Suppressor macrophage treated with lipopolysaccharide for 4 hours (primary cell): ENCODE measurements at places on chromosomes 6 and 20.

GRCh38 chr6:46103441-46104115 is 26.2 kb upstream of the ENPP4 start:
- no peak for DNase-seq

DNA sequence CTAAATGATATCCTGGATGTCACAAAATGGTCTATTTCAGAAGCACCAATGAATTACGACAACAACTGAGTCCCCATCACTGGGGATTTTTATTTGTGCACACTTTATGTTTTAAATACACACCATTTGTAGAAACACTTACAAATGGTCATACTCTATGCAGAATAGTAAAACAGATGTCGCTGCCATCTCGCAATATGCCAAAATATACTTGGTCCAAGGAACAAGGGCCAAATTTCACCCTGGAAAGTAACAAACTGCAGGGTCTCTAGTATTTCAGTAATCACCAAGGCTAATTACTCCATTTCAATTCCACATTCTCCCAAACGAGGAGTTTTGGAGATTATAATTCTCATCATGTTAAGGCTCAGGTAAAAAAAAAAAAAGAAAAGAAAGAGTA is 215.2 kb downstream of the LMBRD1 start:
- no peak for DNase-seq

- no peak for DNase-seq
Observed at GRCh38 chr6:166543603-166544295, 42.7 kb downstream of the RAMACL start.

DNA sequence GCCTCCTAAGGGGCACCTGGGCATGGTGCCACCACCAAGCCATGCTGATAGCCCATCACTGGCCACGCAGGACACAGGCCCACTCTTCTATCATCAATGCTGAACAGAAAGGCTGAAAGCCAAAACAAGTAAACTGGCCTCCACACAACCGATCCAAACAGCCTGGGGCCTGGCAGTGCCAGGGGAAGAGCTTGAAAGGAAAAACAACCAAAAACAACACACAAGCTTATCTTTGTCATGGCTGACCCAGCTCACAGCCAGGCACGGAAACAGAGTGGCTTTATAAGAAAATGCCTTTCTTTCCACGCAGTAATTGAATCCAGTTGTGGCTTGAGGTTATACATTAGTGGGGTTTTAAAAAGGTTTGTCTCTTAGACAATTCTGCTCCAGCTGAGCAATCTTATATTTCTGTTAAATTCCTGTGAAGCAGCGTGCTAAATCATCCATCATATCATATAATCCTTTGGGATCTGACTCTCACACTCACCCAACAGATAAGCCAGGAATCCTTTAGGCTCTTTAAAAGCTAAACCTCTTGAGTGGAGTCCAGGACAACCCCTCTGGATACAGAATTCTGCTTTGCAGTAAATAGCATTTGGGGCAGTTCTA is 65.4 kb upstream of the SLC22A16 start:
- no peak for DNase-seq

DNA sequence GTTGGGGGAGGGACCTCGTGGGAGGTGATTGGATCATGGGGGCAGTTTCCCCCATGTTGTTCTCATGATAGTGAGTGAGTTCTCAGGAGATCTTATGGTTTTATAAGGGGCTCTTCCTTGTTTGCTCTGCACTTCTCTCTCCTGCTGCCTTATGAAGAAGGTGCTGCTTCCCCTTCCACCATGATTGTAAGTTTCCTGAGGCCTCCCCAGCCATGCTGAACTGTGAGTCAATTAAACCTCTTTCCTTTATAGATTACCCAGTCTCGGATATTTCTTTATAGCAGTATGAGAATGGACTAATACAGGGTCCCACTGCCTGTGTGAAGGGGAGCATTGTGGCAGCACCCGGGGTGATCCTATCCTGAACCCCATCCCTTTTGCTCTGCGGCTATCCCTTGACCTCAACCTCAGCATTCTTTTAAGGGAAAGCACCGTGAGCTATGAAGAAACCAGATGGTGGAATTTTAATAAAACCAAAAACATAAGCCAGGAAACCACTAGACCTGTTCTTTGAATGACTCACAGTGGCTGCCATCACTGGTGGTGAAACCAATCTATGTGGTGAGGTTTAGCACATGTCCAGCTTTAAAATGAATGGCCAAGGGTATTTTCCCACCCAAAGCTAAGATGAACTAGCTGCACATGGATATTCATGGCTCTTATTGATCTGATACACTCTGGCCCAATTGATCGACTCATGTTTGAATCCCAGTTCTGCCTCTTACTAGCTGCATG is 62.2 kb downstream of the ZDHHC14 start:
- no peak for DNase-seq

DNA sequence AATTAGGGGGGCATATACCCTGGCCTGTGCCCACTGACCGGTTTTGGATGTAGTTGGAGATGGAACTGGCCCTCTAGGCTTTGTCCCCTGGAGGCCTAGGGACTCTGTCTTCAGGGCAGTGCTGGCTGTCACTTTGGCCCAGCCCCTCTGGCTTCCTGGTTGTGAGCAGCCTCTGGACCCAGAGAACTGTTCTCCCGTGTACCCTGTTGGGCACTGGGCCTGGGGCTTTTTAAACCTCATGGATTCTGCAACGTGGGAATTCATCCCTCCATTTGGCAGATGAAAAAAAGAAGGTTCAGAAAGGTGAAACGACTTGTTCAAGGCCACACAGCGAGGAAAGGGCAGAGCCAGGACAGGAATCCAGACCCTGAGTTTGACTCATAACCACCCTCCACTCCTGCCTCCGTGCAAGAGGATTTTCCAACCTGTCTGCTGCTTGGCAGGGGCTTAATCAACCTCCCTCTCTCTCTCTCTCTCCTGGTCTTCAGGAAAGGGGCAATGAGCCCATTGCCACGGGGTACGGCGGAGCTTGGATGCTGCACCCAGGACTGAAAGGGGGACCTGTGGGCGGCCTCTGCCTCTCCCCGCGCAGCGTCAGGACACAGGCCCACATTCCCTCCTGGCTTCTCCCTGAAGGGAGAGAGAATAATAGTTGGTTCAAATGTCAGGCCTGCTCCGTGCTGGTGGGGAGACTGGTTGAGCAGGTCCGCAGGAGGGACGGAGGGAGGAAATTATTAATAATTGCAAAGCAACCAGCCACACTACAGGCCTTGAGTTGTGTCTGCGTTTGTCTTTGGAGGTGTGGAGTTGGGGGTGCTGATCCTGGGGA is 56.0 kb downstream of the CEBPB start:
- no peak for DNase-seq

GRCh38 chr20:38735172-38735571 is 10.9 kb downstream of the SLC32A1 start:
- DNase-seq, result no peak

DNA sequence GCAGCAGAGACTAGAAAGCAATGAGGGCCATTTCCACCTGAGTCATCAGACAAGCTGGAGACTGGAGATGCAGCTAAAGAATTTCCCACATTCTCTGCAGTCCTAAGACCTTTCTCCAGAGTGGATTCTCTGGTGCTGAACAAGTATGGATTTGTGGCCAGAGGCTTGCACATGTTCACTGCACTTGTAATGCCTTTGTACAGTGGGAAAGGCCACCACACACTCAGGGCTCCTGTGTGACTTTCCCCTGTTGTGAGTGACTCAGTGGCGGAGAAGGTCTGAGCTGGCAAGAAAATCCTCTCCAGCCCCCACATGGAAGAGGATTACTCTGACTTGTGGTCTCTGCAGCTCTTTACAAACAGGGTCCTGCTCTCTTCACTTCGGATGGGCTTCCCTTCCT is 192.3 kb downstream of the C6orf118 start:
- no peak for DNase-seq

GRCh38 chr6:74187811-74188210 is 491.8 kb downstream of the CD109 start:
- DNase-seq, result no peak

GRCh38 chr6:106979435-106979884 is 4.9 kb upstream of the CD24 start:
- peak; percentile 91 for DNase-seq

DNA sequence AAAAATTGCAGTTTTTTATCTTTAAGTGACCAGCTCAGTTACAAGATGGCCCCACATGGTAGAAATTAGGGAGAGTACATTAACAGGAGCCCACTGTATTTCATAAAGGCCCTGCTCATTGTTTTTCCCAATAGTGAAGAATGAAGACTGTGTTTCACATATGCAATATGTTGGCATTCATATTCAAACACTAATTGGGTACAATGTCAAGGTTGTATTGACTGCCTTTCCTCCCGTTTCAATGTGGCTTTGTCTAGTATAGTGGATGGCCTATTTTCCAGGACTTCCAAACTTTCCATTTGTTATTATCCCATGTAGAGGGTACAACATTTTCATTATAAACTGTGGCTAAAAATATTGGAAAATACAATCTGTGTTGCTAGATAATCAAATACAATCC is 51.3 kb downstream of the HDDC2 start:
- no peak for DNase-seq

DNA sequence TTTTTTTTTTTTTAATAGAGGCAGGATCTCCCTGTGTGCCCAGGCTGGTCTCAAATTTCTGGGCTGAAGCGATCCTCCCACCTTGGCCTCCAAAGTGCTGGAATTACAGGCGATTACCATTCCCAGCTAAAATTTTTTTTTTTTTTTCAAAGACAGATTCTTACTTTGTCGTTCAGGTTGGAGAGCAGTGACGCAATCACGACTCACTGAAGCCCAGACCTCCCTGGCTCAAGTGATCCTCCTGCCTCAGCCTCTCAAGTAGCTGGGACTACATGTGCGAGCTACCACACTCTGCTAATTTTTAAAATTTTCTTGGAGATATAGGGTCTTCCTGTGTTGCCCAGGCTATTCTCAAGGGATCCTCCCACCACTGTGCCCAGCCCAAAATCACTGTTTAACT is 58.0 kb upstream of the MYO6 start:
- no peak for DNase-seq

DNA sequence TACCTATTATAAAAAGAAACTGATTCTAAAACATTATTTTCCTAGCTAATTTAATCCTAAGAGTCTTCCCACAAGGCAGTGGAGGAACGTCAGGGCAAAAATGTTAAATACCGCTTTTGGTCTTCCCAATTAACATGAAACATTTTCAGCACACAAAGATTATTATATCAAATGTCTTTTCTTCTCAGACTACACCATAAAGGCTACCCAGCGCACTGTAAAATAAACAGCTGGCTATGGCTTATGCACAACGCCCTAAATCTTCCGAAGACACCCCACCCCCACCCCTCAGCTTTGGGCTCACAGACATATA is 1.0 kb downstream of the NUDT3 start:
- DNase-seq, result no peak

GRCh38 chr20:6699921-6700562 is 67.4 kb upstream of the BMP2 start:
- DNase-seq, result no peak

GRCh38 chr20:16111852-16112412 is 461.3 kb downstream of the KIF16B start:
- DNase-seq, result no peak
